Chondrocyte (in vitro differentiated cells): ENCODE measurements at places on chromosomes 16 and 17. TPM values are rescaled to one million over a fixed set of nuclear protein-coding genes. Genes with fewer than 3 reads are reported as not detected.

KRTAP3-2 gene
- not detected in 3 replicates for total RNA-seq

GRCh38 chr16:73882033-73882432, 414.6 kb upstream of the PSMD7 start:
- DNase-seq, result no peak
- no peaks in the 10 kb centered on the region for H3K36me3 ChIP-seq
- no peaks in the 10 kb centered on the region for H3K4me1 ChIP-seq

ROGDI gene
- 24.9 to 37.6 TPM (median 35.6 TPM) in 3 replicates for total RNA-seq

DNA sequence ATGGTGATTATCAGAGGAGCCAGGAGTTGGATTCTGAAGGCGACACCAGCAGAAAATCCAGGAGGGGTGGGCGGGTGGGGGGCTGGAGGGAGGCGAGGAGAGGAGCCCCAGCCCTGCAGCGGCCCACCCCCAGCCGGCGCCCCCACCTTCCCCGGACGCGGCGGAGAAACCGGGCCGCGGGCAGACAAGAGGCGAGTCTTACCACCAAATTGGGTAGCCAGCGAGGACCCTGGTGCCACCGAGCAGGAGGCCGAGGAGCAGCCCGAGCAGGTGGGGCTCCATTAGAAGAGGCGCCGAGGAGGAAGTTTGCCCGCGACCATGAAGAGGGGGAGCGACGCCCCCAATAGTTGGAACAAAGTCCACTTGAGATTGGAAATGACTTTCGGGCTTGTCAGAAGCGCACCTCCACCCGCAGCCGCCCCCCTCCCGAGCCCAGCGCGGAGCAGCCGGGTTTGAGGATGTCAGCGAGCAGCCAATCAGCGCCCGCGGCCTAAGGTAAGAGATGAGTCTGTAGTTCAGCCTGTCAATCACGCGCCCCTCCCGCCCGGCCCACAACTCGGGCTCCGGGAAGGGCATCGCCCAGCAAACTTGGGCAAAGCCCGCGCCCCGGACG, at the start of gene WNT3:
TSS of gene WNT3 (minus strand) at position 377 of the 613 bp plus-strand sequence. CDS start at position 282, 95 bp downstream.
- H3K27ac ChIP-seq, result no peak within 1 kb of the TSS
- H3K4me1 ChIP-seq, result peaks cover 6% of the 10 kb centered on the region
- peaks cover 42% of the 10 kb centered on the region for H3K27me3 ChIP-seq
- no peak for DNase-seq
- peak within 1 kb of the TSS; percentile 58 for H3K4me3 ChIP-seq

- H3K27ac ChIP-seq, result peak overlapping the region; percentile 97
- H3K4me1 ChIP-seq, result peaks cover 23% of the 10 kb centered on the region
- peaks cover 1% of the 10 kb centered on the region for H3K36me3 ChIP-seq
- DNase-seq, result no peak
- no peaks in the 10 kb centered on the region for H3K27me3 ChIP-seq
- H3K4me3 ChIP-seq, result peak overlapping the region; percentile 99
Observed at GRCh38 chr17:8629371-8630226, 926 bp downstream of the MYH10 start.

DNA sequence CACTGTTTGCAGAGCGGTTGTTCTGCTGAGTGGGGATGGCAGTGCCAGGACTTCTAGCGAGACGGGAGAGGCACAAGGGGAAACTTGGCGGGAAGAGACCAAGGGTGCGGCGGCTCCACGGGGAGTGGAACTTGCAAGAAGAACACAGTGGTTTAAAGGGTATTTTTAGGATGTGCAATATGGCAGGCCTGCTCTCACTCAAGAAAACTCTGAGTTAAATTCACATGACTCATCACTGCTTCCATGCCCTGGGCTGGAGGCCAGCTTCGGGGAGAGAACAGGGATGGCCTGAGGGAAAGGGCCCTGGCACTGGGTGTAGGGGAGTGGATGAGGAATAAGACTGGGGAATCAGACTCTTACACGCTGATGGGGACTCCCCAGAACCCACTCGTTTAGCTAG, 13.3 kb upstream of the CD300LD start:
- peak overlapping the region; percentile 87 for H3K27ac ChIP-seq
- peaks cover 24% of the 10 kb centered on the region for H3K27me3 ChIP-seq
- peak overlapping the region; percentile 8 for H3K4me3 ChIP-seq
- no peak for DNase-seq

- DNase-seq, result no peak
- H3K36me3 ChIP-seq, result no peaks in the 10 kb centered on the region
- no peak overlapping the region for H3K27ac ChIP-seq
Observed at GRCh38 chr16:22641131-22641628, 130.5 kb downstream of the NPIPB5 start.

DNA sequence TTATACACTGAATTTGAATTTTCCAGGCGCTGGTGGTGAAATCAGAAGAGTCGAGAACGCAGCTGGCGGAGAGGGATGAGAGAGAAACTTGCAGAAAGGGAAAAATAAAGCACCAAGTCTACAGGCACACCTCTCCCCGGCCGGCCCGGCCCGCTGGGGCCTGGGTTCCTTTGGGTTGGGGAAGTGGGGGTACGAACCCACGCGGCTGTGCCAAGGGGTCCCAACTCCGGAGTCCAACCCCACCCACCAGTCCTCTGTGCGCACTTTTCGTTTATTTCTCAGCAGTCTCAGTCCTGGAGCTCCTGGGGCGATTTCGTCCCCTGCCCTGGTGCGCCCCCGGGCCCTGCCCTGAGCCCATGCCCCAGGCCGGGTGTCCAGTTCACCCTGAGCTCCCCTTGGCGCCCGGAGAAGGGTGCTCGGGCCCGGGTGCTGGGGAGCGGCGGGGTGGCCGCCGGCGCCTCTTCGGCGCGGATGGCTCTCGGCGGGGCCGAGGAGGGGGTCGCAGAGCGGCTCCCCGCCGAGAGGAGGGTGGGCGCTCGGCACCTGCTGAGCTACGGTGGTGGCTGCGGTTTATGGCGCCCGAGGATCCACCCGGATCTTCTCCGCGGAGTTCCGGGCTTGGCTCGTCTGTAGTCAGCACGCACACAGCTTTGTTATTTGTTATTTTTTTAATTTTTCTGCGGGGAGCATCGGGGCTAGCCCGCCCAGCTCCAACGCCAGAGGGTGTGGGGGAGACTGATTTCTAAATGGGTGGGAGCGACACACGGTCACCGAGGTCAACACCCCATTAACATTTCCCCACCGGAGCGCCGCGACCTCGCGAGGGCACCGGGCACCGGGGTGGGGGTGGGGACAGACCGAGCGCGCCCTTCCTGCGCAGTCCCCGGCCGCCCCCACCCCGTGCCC, 15.7 kb upstream of the CBX8 start:
- peaks cover 30% of the 10 kb centered on the region for H3K4me1 ChIP-seq
- H3K27me3 ChIP-seq, result peaks cover 39% of the 10 kb centered on the region
- H3K4me3 ChIP-seq, result peak overlapping the region; percentile 69
- H3K36me3 ChIP-seq, result no peaks in the 10 kb centered on the region
- no peak for DNase-seq
- H3K27ac ChIP-seq, result no peak overlapping the region

TBX2 gene
- 2.0 to 8.6 TPM (median 8.4 TPM) in 3 replicates for total RNA-seq

COG8 gene
- 34.1 to 45.7 TPM (median 36.8 TPM) in 3 replicates for total RNA-seq

STXBP4 gene
- 8.7 to 18.6 TPM (median 11.9 TPM) in 3 replicates for total RNA-seq

- H3K4me1 ChIP-seq, result no peaks in the 10 kb centered on the region
- no peak overlapping the region for H3K27ac ChIP-seq
- H3K27me3 ChIP-seq, result no peaks in the 10 kb centered on the region
Observed at GRCh38 chr16:51648526-51648925, 497.5 kb upstream of the SALL1 start.

GRCh38 chr17:41880130-41880529, 14.9 kb upstream of the KLHL11 start:
- no peaks in the 10 kb centered on the region for H3K4me1 ChIP-seq
- H3K4me3 ChIP-seq, result no peak overlapping the region
- no peak overlapping the region for H3K27ac ChIP-seq
- peaks cover 33% of the 10 kb centered on the region for H3K36me3 ChIP-seq
- no peak for DNase-seq
- no peaks in the 10 kb centered on the region for H3K27me3 ChIP-seq

VPS9D1 gene
- 20.3 to 26.6 TPM (median 20.4 TPM) in 3 replicates for total RNA-seq

- H3K27me3 ChIP-seq, result peaks cover 42% of the 10 kb centered on the region
- DNase-seq, result no peak
- no peaks in the 10 kb centered on the region for H3K4me1 ChIP-seq
- no peak overlapping the region for H3K4me3 ChIP-seq
Observed at GRCh38 chr16:22109258-22109898, 17.0 kb downstream of the VWA3A start.

- no peak overlapping the region for H3K27ac ChIP-seq
- no peaks in the 10 kb centered on the region for H3K36me3 ChIP-seq
- no peak for DNase-seq
- H3K4me1 ChIP-seq, result peaks cover 47% of the 10 kb centered on the region
- no peaks in the 10 kb centered on the region for H3K27me3 ChIP-seq
- H3K4me3 ChIP-seq, result no peak overlapping the region
Observed at GRCh38 chr16:81469710-81470535, 25.3 kb downstream of the CMIP start.

- H3K4me1 ChIP-seq, result peaks cover 45% of the 10 kb centered on the region
- H3K4me3 ChIP-seq, result no peak overlapping the region
- H3K27me3 ChIP-seq, result no peaks in the 10 kb centered on the region
- H3K27ac ChIP-seq, result peak overlapping the region; percentile 85
- DNase-seq, result peak; percentile 60
- no peaks in the 10 kb centered on the region for H3K36me3 ChIP-seq
Observed at GRCh38 chr17:77363821-77364361, 223.1 kb downstream of the SEC14L1 start.

- no peak overlapping the region for H3K4me3 ChIP-seq
- H3K27ac ChIP-seq, result no peak overlapping the region
- no peaks in the 10 kb centered on the region for H3K27me3 ChIP-seq
- peaks cover 3% of the 10 kb centered on the region for H3K36me3 ChIP-seq
Observed at GRCh38 chr17:37683454-37683984, 40.3 kb upstream of the DDX52 start.

- no peak for DNase-seq
- H3K4me1 ChIP-seq, result no peaks in the 10 kb centered on the region
- no peak overlapping the region for H3K4me3 ChIP-seq
- no peak overlapping the region for H3K27ac ChIP-seq
Observed at GRCh38 chr16:76940251-76940650, 250.7 kb upstream of the MON1B start.

KRTAP4-11 gene
- total RNA-seq, result not detected in 3 replicates

DNA sequence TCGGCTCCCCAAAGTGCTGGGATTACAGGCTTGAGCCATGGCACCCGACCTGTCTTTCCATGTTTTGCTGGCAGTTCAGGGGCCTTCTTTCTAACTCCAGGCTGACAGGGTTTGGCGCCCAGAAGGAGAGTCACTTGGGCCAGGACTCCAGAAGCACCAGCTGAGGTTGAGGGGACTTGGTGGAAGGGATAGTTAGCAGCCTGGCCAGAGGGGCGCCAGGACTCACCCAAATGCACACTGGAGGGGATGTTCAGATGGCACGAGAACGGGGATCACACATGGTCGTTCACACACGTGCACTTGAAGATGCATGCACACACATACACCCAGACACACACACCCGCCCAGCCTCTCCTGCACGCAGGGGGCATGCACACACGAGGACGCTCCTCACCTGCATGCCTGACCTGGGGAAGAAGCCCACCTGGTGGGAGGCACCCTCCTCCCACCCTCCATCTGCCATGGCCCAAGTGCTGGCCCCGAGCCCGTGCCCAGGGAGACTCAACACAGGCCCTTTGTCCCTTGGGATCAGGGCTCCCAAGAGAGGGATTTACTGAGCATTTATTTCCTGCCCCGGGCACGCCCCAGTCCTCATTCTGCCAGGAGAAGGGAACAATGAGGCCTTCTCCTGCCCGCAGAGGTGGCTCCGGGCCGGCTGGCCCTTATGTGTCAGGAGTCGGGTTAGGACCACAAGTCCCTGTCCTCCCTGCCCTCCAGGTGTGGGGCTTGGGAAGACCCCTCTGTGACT, 2.3 kb upstream of the PRSS21 start:
- H3K27me3 ChIP-seq, result peaks cover 33% of the 10 kb centered on the region
- peak; percentile 79 for DNase-seq
- H3K27ac ChIP-seq, result no peak overlapping the region
- no peaks in the 10 kb centered on the region for H3K36me3 ChIP-seq
- H3K4me3 ChIP-seq, result no peak overlapping the region

MYH3 gene
- 3.0 to 3.5 TPM (median 3.2 TPM) in 3 replicates for total RNA-seq

DNA sequence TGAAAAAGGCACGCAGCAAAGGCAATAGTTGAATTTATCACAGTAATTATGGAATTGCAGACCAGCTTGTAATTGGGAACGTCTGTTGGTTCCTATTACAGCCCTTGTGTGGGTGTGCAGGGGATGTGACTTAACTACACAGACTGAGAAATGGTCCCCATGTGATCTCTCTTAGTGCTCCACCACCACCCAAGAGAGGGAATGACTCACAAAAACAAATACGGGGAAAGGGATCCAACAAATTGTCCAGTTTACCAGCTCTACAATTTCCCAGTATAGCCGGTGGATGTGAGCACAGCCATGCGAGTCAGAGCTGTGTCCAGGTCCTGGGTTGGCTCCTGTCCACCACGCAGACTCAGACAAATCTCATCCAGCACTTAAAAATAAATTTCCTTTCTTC, 337.9 kb downstream of the GRIN2A start:
- DNase-seq, result no peak
- H3K27ac ChIP-seq, result no peak overlapping the region
- no peaks in the 10 kb centered on the region for H3K36me3 ChIP-seq

- H3K27ac ChIP-seq, result no peak overlapping the region
- H3K36me3 ChIP-seq, result peaks cover 19% of the 10 kb centered on the region
- no peak overlapping the region for H3K4me3 ChIP-seq
- H3K27me3 ChIP-seq, result no peaks in the 10 kb centered on the region
Observed at GRCh38 chr17:40355804-40356758, 8.5 kb downstream of the GJD3 start.

- no peak for DNase-seq
- H3K27ac ChIP-seq, result peak overlapping the region; percentile 30
- no peaks in the 10 kb centered on the region for H3K27me3 ChIP-seq
Observed at GRCh38 chr17:65547253-65547670, 14.2 kb downstream of the AXIN2 start.

DNA sequence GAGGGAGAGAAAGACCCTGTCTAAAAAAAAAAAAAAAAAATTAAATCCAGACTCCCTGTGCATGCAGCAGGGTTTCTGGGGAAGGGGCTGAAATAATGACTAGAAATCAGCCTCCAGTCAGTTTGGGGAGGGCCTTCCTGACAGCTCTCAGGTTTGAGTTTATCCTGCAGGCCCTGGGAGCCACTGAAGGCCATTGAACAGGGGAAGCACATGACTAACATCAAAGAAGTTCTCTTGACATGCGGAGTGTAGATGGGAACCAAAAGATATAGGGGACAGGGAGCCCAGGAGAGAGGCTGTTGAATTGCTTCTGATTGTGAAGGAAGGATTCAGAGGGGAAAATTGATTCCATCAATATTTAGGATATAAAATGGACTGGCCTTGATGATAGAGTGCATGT, 2.8 kb upstream of the RABEP2 start:
- no peak for DNase-seq
- peaks cover 18% of the 10 kb centered on the region for H3K4me1 ChIP-seq
- no peaks in the 10 kb centered on the region for H3K27me3 ChIP-seq

- H3K4me3 ChIP-seq, result no peak overlapping the region
- H3K36me3 ChIP-seq, result peaks cover 3% of the 10 kb centered on the region
- H3K27me3 ChIP-seq, result no peaks in the 10 kb centered on the region
- no peak for DNase-seq
- peaks cover 60% of the 10 kb centered on the region for H3K4me1 ChIP-seq
- H3K27ac ChIP-seq, result peak overlapping the region; percentile 18
Observed at GRCh38 chr16:55502801-55503366, 6.0 kb upstream of the LPCAT2 start.

RHBDL3 gene
- total RNA-seq, result 0.10 to 0.27 TPM (median 0.25 TPM) in 3 replicates

- no peaks in the 10 kb centered on the region for H3K36me3 ChIP-seq
- peaks cover 33% of the 10 kb centered on the region for H3K27me3 ChIP-seq
- no peak for DNase-seq
Observed at GRCh38 chr16:165539-166374, at the start of gene HBM. HBM (plus strand) TSS chr16:165978; CDS start chr16:165998, 20 bp downstream.

PRR35 gene
- not detected in 3 replicates for total RNA-seq

HNF1B gene
- 3.6 to 10.5 TPM (median 10.1 TPM) in 3 replicates for total RNA-seq

TNFRSF13B gene
- total RNA-seq, result not detected in 3 replicates
